ENCODE measurements at places on chromosomes 16 and 17.
A peak's percentile ranks its signal among the peaks of the same experiment; 100 is the strongest.

DNA sequence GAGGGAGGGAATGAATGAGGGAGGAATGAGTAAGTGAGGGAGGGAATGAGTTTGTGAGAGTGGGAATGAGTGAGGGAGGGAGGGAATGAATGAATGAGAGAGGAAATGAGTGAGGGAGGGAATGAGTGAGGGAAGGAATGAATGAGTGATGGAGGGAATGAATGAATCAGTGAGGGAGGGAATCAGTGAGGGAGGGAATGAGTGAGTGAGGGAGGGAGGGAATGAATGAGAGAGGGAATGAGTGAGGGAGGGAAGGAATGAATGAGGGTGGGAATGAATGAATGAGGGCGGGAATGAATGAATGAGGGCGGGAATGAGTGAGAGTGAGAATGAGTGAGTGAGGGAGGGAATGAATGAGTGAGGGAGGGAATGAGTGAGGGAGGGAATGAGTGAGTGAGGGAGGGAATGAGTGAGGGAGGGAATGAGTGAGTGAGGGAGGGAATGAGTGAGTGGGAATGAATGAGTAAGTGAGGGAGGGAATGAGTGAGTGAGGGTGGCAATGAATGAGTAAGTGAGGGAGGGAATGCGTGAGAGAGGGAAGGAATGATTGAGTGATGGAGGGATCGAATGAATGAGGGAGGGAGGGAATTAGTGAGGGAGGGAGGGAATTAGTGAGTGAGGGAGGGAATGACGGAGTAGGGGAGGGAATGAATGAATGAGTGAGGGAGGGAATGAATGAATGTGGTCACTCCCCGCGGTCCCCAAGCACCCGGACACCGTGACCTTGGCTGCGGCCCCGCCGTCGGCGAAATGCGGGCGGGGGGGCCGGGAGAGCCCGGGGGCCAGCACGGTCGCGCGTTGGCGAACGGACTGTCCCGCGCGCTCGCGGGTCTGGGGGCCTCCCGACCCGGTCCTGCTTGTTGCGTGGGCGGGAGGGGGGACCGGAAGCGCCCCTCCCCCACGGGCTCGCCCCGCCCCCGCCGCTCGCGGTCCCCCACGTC, 1.1 kb upstream of the UBE2I start:
- DNase-seq: no peak

- DNase-seq: peak; percentile 64
Measured at GRCh38 chr17:40122999-40123810, 1.4 kb downstream of the MSL1 start.

GRCh38 chr17:69093279-69093789, 32.6 kb upstream of the ABCA9 start:
- no peak for DNase-seq

DNA sequence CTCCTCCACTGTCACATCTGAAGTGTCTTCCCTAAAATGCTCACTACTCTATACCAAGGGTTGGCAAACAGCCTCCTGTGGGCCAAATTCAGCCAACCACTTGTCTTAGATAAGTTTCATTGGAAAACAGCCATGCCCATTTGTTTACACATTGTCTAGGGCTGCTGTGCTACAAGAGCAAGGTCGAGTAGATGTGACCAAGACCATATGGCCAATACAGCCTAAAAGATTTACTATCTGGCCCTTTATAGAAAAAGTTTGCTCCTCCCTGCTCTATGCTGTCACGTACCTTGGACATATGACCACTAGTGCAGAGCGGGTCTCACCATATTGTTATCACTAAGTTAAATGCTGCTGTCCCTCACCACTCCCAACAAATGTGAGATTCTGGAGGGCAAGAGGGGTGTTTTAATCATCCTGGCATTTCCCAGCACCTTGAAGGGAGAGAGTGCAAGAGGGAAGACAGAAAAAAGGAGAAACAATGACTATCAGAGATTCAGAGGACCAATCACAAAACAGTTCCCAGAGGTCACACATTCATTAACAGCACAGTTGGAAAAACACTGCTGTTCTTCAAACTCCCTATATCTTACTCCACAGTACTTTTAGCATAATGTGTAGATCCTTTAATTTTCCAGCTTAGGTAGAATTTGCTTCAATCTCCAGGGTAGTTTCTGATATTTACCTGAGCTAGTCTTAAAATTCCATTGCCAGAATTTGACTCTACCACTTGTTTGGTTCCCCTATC, 13.2 kb downstream of the LSM12 start:
- no peak for DNase-seq

DNA sequence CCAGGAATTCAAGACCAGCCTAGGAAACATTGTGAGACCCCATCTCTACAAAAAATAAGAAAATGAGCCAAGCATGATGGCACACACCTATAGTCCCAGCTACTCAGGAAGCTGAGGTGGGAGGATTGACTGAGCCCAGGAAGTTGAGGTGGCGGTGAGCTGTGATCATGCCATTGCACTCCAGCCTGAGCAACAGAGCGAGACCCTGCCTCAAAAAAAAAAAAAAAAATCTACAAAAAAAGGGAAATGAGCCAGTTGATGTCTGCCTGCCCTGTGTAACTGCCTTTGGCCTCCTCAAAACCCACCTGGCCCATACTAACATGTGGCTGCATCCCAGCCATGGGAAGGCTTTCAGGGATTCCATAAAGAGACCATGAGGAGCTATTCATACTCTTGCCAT, 4.5 kb downstream of the RANBP10 start:
- peak; percentile 48 for DNase-seq

GRCh38 chr16:4370570-4371356, 885 bp upstream of the VASN start:
- DNase-seq: no peak

- peak; percentile 78 for DNase-seq
Measured at GRCh38 chr16:24013864-24014645, 178.3 kb downstream of the PRKCB start.

DNA sequence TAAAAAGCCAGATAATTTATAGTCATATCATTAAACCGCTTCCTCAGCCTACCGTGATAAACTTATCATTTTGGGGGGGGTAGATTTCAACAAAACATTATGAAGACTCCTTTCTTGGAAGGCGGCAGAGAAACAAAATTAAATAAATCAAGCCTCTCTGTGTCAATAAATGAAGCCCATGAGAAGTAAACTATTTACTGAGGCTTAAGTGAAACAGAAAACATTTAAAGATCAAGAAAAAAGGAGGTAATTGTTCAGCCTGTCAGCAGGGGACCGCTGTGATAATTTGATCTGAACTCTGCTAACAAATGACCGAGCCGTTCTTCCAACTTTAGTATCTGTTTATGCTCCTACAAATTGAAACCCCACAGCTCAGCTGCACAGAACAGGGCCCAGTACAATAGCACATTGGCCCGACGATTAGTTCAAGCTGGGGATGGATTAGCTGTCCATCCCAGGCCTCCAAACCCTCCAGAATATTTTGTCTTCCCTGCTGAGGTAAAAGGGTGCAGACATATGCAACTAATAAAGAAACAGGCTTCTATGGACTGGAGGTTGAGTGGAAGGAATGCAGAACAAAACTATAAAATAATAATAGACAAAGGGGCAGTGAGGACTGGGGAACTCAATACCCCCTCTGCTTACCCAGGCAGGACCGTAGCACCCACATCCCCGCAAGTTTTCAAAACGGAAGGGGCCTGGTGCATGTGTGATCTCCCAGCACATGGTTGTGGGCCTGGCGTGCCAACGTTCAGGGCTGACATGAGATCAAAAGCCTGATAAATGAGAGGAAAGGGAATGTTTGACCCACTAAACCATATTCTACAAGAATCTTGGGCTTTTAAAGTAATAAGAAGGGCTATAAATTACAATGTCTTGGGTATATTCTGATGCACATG, 298.1 kb upstream of the IRX5 start:
- DNase-seq: no peak

DNA sequence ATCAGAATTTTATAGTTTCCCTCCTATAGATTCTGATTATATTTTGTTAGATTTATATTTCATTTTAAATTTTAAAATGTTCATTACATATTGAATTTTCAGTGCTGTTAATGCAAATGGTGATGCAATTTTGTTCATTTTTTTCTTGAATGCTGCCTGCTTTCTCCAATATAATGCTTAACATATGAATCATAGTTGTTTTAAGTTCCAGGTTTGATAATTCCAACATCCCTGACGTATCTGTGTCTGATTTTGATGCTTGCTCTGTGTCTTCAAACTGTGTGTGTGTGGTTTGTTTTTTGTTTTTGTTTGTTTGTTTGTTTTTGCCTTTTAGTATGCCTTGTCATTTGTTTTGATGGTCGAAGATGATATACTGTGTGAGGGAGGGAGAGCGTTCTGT, 134.7 kb upstream of the ELAC2 start:
- no peak for DNase-seq

- DNase-seq: peak; percentile 74
Measured at GRCh38 chr17:48505788-48506187, 25.0 kb downstream of the HOXB1 start.

GRCh38 chr17:80989586-80989913, 2.1 kb upstream of the CHMP6 start:
- DNase-seq: no peak

DNA sequence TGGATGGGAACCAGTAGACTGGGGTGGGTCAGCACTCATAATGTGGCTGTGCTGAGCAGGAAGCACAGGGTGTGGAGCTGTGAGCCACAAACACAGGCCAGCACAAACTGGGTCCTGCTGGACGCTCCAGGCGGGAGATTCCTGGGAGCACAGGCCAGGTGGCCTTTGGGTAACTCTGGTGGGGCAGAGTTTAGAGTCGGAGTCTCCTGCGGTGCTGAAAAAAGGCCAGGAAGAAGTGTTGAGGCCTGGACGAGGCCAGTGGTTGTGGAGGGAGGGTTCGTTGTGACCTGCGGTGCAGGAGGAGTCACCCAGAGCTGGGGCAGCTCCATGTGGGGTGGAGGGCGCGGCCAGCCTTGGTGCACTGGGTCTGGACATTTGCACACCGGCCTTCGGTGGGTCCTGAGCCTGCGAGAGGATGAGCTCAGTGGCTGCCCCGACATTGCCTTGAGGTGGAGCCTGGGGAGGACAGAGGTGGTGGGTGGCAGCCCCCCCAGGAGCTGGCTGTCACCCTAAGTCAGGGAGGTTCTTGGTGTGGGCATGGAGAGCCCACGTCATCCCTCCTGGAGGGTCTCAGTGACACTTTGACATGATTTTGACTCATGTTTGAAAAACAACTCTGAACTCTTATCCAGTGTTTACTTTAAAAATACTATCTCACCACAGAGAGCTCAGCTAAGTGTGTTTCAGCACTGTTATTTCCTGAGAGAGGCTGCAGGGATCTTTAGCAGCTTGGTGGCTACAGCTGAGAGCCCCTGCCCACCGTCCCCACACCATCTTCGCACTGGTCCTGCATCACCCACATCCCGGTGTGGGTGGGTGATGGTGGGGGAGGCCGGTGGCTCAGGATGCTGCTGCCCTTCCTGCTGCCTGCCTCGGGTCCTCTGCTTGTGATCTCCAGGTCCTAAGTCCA, 98.7 kb downstream of the NPIPB11 start:
- no peak for DNase-seq

GRCh38 chr16:22120440-22120839, 28.1 kb downstream of the VWA3A start:
- no peak for DNase-seq

- peak; percentile 30 for DNase-seq
Measured at GRCh38 chr17:4721203-4722135, 9.8 kb upstream of the MED11 start.

DNA sequence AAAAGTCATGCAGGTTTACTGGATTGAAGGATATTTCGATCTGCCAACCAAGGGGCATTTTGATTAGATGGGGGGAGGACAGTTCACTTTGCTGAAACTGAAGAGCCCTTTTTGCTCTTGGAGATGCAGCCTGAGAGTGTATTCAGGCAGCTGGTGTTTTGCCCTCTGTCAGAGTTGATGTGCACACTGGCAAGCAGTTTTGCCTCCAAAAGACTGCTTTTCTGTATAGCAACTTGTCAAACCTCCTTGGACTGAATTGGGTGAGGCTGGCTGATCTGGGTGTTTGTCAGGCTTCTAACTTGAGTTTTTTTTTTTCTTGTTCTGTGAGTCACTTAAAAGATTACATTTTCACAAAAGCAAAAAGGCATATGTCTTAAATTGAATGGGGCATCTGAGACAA, 22.6 kb upstream of the ANKFN1 start:
- DNase-seq: no peak

DNA sequence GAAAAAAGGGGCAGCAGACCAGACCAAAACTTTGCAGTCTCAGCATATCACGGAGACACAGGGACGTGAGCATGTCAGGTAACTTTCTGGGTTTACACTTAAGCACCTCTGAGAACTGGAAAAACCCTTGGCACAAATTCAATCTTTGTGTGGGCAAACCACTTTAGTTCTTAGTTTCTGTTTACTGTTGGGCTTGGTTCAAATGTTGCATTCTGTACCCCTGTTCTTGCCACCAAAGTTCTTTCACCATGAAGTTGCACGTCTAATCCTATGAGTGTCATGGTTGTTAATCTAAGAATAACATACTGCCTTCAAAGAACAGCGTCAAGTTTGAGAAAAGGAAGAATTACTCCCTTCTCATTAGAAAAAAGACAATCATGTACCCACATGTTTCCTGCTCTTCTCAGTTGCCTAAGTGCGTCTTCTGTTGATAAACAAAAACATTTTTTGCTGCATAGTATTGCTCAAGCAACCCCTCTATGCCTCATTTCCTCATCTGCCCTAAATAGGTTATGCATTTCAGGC, 11.6 kb downstream of the KRT33A start:
- peak; percentile 85 for DNase-seq

GRCh38 chr16:85014311-85014710, 3.0 kb upstream of the ZDHHC7 start:
- no peak for DNase-seq

DNA sequence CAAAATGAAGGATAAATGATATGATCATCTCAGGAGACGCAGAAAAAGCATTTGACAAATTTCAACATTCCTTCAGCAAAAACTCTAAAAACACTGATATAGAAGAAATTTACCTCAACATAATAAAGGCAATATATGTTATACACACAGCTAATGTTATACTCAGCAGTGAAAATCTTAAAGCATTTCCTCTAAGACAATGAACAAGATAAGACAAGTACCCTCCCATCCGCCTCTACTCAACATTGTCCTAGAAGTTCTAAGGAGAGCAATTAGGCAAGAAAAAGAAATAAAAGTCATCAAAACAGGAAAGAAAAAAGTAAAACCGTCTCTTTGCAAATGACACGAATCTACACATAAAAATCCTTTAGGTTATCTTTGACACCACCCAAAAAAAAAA, 1432.8 kb downstream of the CDH11 start:
- DNase-seq: no peak

- no peak for DNase-seq
Measured at GRCh38 chr16:24493821-24494220, 45.5 kb upstream of the RBBP6 start.
